Breast epithelium (tissue), 4 donors: ENCODE measurements at places on chromosomes 4 and X. TPM values are rescaled to one million over a fixed set of nuclear protein-coding genes. Genes with fewer than 3 reads are reported as not detected.

The ABCD1 gene
- 10.5 TPM for total RNA-seq

The ADRA2C gene
- 3.5 TPM for total RNA-seq

The PDZD11 gene
- total RNA-seq: 33.0 TPM

The H2AZ1 gene
- total RNA-seq: 114 TPM

The DDIT4L gene
- 1.8 TPM for total RNA-seq

The MAGEA6 gene
- not detected for total RNA-seq

The WAS gene
- total RNA-seq: 12.5 TPM

The POF1B gene
- total RNA-seq: 6.2 TPM

The NUDT10 gene
- 1.3 TPM for total RNA-seq

The SSX2 gene
- total RNA-seq: not detected

DNA sequence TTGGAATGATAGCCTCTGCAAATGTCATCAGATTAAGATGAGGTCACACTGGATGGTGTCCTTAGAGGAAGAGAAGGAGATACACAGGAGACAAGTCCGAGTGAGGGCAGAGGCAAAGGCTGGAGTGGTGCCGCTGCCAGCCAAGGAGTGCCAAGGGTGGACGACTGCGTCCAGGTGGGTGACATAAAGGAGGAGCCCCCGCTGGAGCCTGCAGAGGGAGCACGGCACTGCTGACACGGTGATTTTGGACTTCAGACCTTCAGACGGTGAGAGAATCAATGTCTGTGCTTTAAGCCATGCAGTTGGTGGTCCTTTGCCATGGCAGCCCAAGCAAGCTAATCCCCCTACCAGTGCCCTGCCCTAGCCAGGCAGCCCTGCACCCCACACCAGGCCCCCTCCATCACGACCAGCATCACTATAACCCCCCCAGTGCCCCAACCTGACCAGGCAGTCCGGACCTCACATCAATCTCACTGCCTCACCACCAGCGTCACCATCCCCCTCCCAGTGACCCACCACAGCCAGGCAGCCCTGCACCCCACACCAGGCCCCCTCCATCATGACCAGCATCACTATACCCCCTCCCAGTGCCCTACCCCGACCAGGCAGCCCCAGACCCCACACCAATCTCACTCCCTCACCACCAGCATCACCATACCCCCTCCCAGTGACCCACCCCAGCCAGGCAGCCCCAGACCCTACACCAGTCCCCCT lies 130.0 kb downstream of the HMX1 start:
- no peaks in the 10 kb centered on the region for H3K27me3 ChIP-seq
- peak; percentile 41 for DNase-seq
- H3K27ac ChIP-seq: no peak overlapping the region
- no peak overlapping the region for H3K4me3 ChIP-seq
- no peaks in the 10 kb centered on the region for H3K36me3 ChIP-seq

GRCh38 chrX:121013897-121014455 lies 28.4 kb upstream of the CT47A1 start:
- no peaks in the 10 kb centered on the region for H3K36me3 ChIP-seq
- no peak overlapping the region for H3K4me3 ChIP-seq
- H3K4me1 ChIP-seq: no peaks in the 10 kb centered on the region
- no peaks in the 10 kb centered on the region for H3K27me3 ChIP-seq
- no peak overlapping the region for H3K27ac ChIP-seq

DNA sequence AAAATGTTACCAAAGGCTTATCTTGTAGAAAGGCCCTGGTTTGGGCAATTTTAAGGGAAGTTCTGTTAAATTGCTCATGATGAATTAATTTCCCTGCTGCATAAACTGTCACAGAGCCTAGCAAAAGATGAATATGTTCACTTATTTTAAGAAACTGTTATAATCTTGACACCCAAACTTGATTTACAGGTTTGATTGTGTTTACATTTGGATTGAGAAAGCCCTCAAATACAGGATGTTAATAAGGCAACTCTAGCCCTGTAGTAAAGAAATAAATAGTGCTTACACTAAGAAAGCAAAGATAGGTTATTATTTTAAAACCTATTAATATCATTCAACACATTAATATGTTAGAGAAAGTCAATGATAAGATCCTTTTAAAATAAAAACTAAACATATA lies 18.3 kb downstream of the GYG2 start:
- no peak overlapping the region for H3K4me3 ChIP-seq
- no peak for DNase-seq
- no peaks in the 10 kb centered on the region for H3K27me3 ChIP-seq
- H3K27ac ChIP-seq: no peak overlapping the region
- no peaks in the 10 kb centered on the region for H3K4me1 ChIP-seq
- H3K36me3 ChIP-seq: no peaks in the 10 kb centered on the region

- DNase-seq: no peak
- no peaks in the 10 kb centered on the region for H3K27me3 ChIP-seq
- H3K4me1 ChIP-seq: no peaks in the 10 kb centered on the region
- no peaks in the 10 kb centered on the region for H3K36me3 ChIP-seq
Measured at GRCh38 chr4:84971319-84971932, 4.9 kb upstream of the WDFY3 start.

DNA sequence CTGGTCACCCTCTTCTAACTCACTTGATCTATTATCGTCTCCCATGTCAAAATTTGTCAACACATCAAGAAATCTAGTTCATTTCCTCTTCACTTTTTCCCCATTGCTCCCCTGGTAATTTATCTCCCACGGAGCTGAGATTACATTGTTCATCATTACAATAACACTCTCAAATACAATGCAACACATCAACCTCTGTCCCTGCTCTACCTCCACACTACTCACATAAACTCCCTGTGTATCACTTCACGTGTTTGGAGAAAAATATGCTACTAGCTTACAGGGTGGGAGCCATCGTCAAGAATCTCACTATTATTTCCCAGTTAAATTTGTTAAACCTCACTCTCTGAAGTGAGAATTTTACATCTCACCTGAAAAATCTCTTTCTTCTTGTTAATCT lies 1006.4 kb downstream of the ARAP2 start:
- DNase-seq: no peak
- H3K27ac ChIP-seq: no peak overlapping the region
- no peaks in the 10 kb centered on the region for H3K27me3 ChIP-seq
- H3K36me3 ChIP-seq: no peaks in the 10 kb centered on the region
- no peak overlapping the region for H3K4me3 ChIP-seq
- no peaks in the 10 kb centered on the region for H3K4me1 ChIP-seq

DNA sequence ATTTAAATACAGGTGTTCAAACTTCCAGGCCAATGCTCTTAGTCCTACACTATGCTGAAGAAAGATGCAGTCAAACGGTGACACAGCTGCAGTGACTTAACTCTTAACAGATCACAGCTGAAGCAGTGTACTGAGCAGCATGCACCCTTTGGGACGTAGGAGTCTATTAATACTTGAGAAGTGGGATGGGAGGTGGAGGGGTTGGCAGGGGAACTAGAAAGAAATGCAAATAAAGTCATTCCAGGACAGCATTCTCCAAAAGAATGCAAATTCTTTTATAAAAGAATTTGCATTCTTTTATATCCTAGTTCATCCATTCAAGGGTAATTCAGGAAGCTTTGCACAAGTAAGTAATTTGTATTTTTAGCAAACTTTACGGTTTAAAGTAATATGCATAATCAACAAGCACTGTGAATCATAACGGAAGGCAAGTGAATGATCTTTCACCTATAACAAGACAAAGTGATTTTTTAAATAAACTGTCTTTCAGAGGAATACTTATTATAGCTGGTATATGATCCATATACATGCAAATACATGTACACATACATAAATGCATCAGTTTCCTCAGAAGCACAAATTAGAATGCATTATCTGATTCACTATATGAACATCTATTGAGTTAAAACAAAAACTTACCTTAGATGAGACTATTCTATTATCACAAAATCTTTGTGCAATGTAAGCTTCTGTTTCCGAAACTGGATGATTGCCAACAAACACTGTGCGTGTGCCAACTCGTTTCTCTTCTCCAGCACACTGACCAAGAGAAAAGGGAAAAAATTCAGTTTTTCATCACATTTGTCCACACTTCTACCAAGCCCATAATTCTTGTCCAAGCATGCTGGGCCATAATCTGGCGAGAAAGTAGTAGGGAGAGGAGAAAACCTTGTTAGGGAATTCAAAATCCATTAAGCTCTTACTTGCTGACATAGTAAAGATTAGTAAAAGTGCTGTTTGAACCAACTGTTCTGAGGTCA lies 106.5 kb downstream of the ATP11C start:
- no peak overlapping the region for H3K4me3 ChIP-seq
- DNase-seq: no peak
- H3K27me3 ChIP-seq: no peaks in the 10 kb centered on the region
- H3K4me1 ChIP-seq: no peaks in the 10 kb centered on the region
- no peaks in the 10 kb centered on the region for H3K36me3 ChIP-seq

DNA sequence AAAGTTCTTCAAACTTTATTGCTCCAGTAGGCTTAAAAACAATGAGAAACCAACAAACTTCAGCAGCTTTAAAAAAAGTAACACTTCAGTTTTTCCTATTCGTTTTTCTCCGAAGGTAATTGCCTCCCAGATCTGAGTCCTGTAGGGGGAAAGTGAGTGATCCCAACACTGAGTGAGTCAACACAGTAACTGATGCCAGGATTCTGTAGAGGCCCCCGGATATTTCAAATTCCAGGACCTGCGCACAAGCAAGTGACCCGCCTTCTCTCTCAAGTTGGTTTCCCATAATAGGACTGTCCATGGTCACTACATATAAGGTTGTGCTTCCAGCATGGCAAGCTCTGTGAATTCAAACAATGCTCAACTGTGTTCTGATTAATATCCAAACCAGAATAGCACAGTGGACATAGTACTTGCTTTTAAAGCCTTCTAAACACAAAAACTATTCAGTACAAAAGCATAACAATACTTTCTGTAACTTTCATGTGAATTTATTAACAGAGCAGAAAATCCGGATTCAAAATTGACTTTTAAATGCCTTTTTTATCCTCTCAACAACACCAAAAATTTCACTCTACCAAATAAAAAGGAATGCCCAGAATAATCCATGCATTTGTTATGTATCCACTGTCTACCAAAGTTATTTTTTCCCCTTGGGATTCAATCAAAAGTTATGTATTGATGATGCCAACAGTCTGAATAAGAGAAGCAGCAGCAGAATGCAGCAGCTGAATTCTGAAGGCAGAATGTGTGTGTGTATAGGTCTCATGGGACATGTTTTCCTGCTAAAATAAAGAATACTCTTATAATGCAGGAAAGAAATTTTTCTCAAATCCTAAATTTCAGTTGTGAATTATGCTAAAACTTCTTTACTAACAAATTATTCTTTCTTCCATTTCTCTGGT lies at the start of gene DMD:
Gene DMD (minus strand): TSS at position 194 of the 905 bp plus-strand sequence. CDS start 237 bp downstream, outside the sequence.
- DNase-seq: peak; percentile 75
- H3K4me3 ChIP-seq: peak within 1 kb of the TSS; percentile 43
- H3K36me3 ChIP-seq: no peaks in the 10 kb centered on the region

- H3K4me1 ChIP-seq: no peaks in the 10 kb centered on the region
- peak overlapping the region; percentile 99 for H3K27ac ChIP-seq
- no peaks in the 10 kb centered on the region for H3K36me3 ChIP-seq
- no peak for DNase-seq
Measured at GRCh38 chr4:145935253-145936141, 3.1 kb downstream of the ZNF827 start.

GRCh38 chrX:13043938-13044337 lies 482 bp downstream of the FAM9C start:
- no peaks in the 10 kb centered on the region for H3K36me3 ChIP-seq
- H3K27ac ChIP-seq: no peak overlapping the region
- no peak overlapping the region for H3K4me3 ChIP-seq
- H3K27me3 ChIP-seq: peaks cover 20% of the 10 kb centered on the region
- DNase-seq: no peak
- no peaks in the 10 kb centered on the region for H3K4me1 ChIP-seq

DNA sequence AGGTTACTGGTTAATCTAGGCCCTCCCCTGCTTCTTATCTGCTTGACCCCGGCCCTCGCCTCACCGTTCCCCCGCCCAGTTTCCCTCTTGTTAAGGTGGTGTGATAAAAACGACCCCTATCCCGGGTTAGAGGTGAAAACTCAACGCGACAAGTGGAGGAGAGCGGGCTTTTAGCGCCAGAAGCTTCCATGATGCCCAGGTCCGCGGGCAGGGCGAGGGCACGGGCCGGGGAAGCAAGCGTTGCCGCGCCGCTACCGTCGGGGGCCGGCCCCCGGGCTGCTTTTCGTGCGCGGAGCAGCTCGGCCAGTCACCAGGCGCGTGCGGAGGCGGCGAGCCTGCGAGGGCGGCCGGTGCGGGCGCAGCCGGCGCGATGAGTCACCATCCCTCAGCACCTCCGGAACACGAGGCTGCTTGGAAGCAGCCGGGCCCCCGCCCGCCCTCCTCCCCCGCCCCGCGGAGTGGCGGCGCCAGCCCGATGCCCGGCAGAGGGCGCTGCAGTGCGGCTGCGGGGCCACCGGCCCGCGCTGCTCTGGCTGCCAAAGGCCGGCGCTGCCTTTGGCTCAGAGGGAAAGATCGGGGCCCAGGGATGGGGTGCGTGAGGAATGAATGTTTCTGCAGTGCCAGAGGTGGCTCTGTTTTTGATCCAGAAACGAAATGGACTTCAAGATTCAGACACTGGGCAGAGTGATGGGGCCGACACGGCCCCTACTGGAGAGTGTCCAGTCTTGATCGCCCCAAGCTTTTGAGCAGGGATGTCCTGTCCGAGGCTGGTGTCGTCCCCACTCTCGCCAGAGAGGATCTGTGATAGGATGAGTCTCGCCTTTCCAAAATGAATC lies 107.8 kb downstream of the NHSL2 start:
- peak overlapping the region; percentile 44 for H3K4me3 ChIP-seq
- DNase-seq: peak; percentile 81
- no peaks in the 10 kb centered on the region for H3K36me3 ChIP-seq
- H3K27ac ChIP-seq: peak overlapping the region; percentile 56
- no peaks in the 10 kb centered on the region for H3K4me1 ChIP-seq

- H3K27ac ChIP-seq: no peak overlapping the region
- no peaks in the 10 kb centered on the region for H3K36me3 ChIP-seq
- no peaks in the 10 kb centered on the region for H3K27me3 ChIP-seq
- no peaks in the 10 kb centered on the region for H3K4me1 ChIP-seq
- H3K4me3 ChIP-seq: no peak overlapping the region
Measured at GRCh38 chr4:3254302-3255131, 5.6 kb downstream of the MSANTD1 start.

GRCh38 chr4:139142087-139142486 lies 34.9 kb downstream of the ELF2 start:
- peaks cover 5% of the 10 kb centered on the region for H3K4me1 ChIP-seq
- H3K27ac ChIP-seq: no peak overlapping the region
- no peaks in the 10 kb centered on the region for H3K27me3 ChIP-seq

DNA sequence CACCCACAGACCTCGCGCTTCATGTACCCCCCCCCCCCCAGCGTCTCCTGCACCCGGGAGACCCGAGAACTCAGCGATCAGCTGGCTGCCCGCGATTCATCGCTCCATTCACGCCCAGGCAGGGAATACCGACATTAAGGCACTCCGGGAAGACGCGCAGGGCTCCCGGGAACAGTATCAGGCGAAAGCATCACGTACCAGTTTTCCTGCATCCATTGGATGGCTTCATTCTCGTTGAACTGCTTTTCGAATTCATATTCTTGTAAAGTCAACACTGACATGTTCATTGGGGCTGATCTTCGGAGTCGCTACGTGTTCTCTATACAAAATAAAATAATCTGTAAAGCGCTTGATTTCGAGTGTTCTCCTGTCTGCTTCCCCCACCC lies 373 bp downstream of the ELOVL6 start:
- H3K4me1 ChIP-seq: no peaks in the 10 kb centered on the region
- no peaks in the 10 kb centered on the region for H3K36me3 ChIP-seq
- H3K27ac ChIP-seq: peak overlapping the region; percentile 87
- H3K27me3 ChIP-seq: no peaks in the 10 kb centered on the region
- no peak for DNase-seq
- H3K4me3 ChIP-seq: peak overlapping the region; percentile 91
